Amygdala (tissue), 56 donors: ENCODE measurements at places on chromosomes 11 and 22.

DNA sequence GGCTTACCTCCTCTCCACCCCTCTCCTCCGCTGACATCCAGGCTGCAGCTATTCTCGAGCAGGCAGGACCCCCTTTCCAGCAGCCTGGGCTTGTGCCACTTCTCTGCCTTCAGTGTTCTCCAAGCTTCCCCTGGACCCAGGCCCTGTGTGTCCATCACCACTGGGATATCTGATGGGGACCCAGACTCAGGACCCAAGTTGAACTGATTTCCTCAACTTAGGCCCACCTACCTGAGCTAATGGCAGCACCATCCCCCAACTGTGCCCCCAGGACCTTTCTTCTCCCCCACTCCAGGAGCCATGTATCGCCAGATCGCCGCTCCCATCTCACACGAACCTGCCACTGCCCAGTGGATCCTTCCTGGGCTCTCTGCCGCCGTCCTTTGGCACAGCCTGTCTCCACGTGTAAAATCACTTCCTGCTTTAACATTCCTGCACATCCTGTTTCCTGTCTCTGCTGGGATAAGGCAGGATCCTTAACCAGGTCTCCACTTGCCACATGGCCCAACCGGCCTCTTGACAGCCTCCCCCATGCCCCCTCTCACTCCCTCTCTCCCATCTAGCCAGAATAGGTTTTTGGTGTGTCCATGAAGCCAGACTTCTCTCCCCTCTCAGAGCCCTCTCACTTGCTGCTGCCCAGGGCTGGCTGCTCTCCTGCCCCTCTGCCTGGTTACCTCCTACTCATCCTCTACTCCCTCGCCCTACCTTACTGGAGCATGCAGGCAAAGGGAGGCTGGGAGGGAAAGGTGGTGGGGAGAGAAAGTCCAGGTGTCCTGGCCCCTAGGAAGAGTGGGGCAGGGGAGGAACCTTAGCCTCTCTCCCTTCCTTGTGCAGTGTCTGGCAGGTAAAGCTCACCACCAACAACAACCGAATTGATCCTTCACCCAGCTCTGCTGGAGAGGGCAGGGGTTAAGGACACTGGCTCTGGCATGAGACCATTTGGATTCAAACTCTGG lies 9.4 kb downstream of the SPATA19 start:
- no peak for DNase-seq

GRCh38 chr11:63832336-63832735 lies 6.6 kb upstream of the MARK2 start:
- no peak for DNase-seq

DNA sequence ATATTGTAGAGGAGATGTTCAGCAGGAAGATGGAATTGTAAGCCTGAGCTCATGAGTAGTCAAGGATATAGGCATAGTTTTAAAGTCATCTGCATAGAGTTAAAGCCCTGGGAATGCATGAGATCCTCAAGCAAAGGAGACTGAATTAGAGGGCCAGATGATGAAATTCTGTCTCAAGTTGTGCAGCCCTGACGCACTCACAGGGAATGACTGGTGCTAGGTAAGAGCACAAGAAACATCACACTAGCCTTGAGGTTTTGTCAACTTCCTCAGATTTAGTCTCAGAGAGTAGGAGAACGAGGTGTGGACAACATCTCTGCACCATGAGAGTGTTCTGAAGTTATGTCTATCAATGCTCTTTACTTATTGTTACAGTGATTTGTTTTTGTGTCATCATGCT lies 5.8 kb downstream of the RAB38 start:
- DNase-seq: no peak

DNA sequence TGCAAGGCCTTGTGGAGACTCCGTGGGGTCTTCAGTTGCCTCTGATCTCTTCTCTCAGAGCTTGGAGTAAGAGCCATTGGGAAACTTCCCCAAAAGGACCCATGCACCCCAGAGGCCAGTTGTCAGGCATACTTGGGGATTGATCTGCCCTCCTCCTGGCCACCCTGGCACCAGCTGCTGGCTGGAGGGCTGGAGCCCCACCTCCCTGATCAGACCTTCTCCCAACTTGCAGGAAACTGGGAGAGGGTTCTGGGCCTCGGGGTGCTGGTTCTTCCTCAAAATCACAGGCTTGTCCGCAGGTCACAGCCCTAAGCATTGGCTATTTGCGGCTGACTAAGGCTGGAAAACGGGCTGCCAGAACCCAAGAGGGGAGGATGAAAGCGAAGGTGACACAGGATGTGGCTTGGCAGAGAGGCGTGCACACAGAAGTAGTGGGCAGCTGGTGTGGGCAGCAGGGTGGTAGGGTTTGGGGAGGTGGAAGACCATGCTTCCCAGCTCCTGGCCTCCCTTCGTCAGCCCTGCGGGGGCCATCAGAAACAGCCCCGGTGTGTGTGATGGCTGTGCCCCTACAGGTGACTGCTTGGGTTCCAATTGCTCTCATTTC lies 1.3 kb upstream of the DGKZ start:
- no peak for DNase-seq
